ENCODE measurements at places on chromosomes 1 and 21.

GRCh38 chr1:246052603-246053002 is 454.5 kb downstream of the SMYD3 start:
- DNase-seq: no peak

DNA sequence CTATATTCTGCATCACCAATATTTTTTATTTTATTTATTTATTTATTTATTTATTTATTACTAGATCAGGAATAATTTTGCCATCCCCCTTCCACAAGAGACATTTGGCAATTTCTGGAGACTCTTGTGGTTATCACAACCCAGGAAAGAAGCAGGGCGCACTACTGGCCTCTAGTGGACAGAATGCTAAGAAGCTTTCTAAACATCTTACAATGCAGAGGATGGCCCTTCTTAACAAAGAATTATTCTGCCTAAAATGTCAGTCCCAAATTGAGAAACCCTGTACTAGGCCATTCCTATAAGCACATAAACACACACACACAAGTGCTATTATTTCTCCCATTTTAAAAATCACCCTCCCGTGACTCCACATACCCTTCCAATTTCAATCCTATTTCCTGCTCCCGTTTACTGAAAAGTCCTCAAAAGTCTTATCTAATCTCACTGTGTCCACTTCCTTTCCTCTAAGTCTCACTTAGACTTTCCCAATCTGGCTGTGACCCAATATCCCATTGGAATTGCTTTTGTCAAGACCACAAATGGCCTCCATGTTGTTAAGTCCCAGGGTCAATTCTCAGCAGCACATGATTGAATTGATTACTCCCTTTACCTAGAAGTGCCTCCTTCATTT is 43.7 kb upstream of the RNF11 start:
- DNase-seq: peak; percentile 73

DNA sequence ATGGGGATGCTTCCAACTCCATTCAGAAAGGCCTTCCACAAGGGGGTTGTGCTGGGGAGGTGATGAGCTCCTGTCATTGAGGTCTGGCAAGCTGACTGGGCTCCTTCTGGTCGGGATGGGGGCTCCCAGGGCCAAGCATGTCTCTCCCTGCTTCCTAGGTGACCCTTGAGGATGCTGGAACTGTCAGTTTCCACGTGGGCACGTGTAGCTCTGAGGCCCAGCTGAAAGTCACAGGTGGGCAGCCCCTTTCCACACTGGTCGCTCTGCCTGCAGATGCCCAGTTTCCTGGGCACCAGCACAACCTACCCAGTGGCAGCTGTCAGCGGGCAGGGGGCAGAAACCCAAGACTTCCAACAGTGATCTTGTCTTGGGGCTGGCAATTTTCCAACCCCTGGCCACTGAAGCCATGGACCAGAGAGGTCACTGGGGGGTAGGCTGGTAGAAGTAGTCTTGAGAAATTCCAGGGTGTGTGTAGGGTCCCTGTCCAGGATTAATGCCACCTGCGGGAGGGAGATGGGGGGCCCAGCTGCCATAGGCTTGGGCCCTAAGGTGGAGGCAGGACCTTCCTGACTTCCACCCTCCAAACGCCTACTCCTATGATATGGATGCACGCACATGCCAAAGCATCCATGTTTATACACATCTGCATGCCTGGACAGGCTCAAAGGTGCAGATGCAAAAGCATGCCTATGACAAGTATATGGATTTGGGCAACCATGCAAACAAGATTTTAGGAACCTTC is 97.1 kb downstream of the TRIM11 start:
- DNase-seq: no peak

GRCh38 chr1:106502659-106503058 is 553.8 kb upstream of the PRMT6 start:
- no peak for DNase-seq

DNA sequence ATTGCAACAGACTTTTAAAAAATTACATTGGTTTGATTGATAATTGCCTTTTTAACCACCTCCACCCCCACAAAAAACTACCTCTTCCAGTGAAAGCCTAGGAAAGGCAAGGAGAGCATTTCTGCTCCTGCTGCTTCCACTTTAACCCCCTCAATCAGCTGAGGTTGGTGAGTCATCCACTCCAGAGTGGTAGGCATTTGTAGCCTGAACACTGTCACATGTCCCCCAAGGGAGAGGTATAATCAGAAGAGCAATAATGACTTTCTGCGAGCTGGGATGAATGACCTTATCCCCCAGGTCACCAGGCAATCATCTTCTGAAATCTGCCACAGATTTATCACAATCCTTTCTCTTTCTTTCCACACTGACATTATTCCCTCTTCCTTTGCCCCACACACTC is 126.6 kb upstream of the CAMK1G start:
- DNase-seq: no peak

GRCh38 chr1:147850737-147851136 is 51.9 kb upstream of the GJA8 start:
- DNase-seq: no peak

- no peak for DNase-seq
Observed at GRCh38 chr21:28608646-28609045, 384.0 kb downstream of the LTN1 start.

All from HFFc6 (cell line).